KG1 (cell line): ENCODE measurements at places on chromosomes 16 and 17.

DNA sequence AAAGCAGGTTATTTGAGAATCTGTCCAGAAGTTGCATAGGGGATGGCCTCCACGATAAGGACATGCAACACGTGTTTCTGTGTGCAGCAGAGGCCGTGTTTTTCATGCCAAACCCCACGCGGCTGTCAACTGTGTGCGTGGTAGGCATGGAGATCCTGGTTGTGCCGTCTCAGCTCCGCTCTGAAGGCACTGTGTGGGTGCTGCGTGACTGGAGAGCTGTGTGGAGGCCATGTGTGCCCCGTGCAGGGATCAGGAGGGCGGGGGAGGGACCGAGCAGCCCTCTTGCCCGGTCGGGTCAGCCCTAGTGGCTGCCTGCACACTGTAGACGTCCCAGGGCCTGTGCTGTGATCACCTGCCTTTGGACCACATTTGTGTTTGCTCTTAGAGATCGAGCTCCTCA is 74.5 kb downstream of the SEC14L1 start:
- DNase-seq: no peak

- no peak for DNase-seq
These were observed 2.0 kb upstream of the SCN4A start for GRCh38 chr17:63974594-63975192.

DNA sequence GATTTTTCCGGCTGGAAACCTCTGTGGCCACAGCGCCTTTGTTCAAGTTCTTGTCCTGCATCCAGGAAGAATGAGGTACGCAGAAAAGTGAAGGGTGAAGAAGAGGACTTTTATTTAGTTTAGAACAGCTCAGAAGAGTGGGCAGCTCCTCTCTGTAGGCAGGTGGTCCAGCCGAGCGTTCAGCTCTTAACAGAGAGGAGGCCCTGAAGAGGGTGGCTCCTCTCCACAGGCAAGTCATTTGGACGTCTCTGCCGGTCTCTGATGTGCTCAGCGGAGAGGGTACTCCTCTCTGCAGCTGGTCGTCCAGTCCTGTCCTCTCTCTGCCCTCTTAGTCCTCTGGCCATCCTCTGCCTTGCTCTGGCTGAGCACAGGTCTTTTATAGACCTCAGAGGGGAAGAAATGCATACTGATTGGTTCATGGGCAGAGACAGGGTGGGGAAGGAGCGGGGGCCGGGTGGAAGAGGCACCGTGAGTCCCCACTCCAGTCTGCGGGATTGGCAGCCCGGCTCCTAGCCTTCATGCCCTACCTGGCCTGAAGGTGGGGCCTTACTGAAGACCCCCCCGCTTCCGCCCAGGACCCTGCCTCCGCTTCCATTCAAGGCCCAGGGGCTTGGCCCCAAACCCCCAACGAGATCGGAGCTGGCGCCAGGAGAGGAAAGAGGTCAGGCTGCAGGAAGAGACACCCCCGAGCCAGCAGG is 70.0 kb upstream of the NKD1 start:
- DNase-seq: no peak

DNA sequence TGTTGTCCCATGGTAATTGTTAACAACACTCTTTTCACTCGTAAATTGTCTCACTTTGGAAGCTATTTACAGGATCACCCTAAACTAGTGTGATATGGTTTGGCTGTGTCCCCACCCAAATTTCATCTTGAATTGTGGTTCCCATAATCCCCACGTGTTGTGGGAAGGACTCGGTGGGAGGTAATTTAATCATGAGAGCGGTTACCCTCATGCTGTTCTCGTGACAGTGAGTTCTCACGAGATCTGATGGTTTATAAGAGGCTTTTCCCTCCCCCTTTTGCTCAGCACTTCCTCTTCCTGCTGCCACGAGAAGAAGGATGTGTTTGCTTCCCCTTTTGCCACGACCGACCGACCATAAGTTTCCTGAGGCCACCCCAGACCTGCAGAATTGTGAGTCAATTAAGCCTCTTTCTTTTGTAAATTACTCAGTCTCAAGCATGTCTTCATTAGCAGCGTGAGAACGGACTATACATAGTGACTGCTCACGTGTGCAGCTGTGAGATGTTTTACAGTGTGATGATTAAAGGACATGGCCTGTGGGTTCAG is 34.4 kb downstream of the DNAH3 start:
- DNase-seq: peak; percentile 32
